ENCODE measurements at places on chromosomes 7 and 10.

DNA sequence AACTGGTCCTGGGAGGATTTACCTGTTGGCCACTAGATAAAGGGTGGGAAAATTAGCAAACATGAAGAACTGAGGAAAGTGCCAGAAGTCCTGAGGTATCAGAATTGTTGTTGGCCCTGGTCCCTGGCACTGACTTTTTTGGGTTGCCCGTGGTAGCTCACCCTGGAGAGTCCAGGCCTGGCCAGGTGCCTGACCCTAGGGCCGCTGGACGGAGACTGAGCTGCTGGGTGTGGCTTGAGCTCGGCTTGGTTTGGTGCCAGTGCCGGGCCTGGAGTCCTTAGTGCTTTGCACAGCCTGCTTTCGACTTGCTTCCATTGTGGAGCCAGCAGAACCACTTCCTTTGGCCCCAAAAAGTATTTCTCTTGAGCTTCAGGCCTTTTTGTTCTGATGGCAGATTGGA, 12.9 kb downstream of the MDH2 start:
- DNase-seq: no peak

- DNase-seq: no peak
These were observed 6.2 kb upstream of the KIFBP start for GRCh38 chr10:68982389-68982788.

- no peak for DNase-seq
These were observed 88.3 kb downstream of the PDE1C start for GRCh38 chr7:31981874-31982390.

GRCh38 chr7:158749396-158749795, 44.8 kb upstream of the NCAPG2 start:
- DNase-seq: no peak

Data from NCI-H1105 (cell line).